ENCODE measurements at places on chromosomes 1 and 21.

DNA sequence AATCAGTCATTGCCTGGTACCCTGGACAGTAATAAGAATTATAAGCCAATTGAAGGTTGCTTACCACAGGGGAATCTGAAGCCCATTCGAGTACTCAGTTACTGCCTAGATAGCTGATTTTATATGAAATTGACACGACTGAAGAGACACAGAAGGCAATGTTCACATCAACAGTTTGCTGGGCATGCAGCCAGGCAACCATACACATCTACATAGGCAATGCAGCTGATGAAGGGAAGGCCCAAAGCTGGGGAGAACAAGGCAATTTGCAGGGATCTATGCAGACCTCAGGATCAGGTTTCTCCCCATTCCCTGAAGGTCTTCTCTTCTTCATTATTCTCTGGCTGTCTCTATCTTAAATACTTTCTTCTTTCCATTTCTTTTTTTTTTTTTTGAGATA is 448.7 kb downstream of the PTBP2 start:
- DNase-seq: no peak

DNA sequence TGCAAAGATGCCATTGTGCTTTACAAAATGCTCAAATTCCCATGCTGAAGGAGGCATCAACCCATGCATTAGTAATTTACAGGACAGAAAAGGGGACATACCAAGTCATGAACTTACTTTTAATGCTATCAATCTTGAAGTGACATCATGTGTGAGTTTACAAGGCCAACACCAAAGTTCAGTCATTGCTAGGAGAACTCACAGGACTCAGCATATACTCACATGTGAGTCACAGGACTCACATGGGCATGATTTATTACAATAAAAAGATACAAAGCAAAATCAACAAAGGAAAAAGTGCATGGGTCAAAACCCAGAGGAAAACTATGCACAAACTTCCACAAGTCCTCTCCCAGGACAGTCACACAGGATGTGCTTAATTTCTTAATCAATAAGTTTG is 1656.0 kb downstream of the MRPL39 start:
- no peak for DNase-seq

DNA sequence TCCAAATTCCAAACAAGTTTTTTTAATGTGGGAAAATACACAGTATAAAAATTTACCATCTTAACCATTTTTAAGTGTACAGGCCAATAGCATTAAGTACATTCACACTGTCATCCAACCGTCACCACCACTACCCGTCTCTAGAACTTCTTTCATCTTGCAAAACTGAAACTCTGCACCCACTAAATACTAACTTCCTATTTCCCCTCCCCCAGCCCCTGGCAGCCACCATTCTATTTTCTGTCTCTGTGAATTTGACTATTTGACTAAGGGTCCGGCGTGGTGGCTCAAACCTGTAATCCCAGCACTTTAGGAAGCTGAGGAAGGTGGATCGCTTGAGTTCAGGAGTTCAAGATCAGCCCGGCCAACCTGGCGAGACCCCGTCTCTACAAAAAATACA is 36.1 kb downstream of the CLSTN1 start:
- no peak for DNase-seq

DNA sequence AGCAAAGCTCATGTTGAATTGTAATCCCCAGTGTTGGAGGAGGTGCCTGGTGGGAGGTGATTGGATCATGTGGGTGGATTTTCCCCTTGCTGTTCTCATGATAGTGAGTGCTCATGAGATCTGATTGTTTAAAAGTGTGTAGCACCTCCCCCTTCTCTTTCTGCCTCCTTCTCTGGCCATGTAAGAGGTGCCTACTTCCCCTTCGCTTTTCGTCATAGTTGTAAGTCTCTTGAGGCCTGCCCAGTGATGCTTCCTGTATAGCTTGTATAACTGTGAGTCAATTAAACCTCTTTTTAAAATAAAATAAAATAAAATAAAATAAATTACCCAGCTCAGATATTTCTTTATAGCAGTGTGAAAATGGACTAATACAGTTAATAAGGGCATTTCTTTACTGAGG is 1025.7 kb downstream of the PLA2G4A start:
- DNase-seq: no peak

GRCh38 chr1:208256091-208256490 is 11.9 kb upstream of the PLXNA2 start:
- no peak for DNase-seq

DNA sequence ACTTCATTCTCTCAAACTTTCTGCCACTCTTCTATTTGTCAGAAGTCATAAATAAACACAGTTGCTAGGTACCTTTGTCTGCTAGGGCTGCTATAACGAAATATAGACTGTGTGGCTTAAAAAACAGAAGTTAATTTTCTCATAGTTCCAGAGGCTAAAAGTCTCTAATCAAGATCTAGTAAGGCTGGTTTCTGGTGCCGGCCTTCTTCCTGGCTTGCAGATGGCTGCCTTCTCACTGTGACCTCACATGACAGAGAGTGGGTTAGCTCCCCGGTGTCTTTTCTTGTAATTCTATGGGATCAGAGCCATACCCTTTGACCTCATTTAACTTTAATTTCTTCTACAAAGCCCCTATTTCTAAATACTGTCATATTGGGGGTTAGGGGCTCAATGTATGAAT is 5.9 kb downstream of the PDC start:
- DNase-seq: no peak

DNA sequence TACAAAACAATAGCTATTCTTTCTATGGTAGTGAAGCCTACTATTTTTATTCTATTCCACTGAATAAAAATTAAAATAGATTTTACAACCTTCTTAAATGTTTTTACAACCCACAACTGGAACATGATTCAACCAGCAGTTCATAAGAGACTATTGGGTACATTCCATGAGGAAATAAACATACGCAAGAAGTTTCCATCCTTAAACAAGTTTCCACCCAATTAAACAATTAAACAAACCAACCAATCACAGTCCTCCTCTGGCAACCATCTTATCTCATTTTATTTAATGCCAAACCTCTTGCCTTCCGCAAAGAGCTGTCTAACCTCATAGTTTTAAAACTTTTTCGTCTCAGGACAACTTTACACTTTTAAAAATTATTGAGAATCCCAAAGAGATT is 239.0 kb downstream of the RGS7 start:
- DNase-seq: no peak

DNA sequence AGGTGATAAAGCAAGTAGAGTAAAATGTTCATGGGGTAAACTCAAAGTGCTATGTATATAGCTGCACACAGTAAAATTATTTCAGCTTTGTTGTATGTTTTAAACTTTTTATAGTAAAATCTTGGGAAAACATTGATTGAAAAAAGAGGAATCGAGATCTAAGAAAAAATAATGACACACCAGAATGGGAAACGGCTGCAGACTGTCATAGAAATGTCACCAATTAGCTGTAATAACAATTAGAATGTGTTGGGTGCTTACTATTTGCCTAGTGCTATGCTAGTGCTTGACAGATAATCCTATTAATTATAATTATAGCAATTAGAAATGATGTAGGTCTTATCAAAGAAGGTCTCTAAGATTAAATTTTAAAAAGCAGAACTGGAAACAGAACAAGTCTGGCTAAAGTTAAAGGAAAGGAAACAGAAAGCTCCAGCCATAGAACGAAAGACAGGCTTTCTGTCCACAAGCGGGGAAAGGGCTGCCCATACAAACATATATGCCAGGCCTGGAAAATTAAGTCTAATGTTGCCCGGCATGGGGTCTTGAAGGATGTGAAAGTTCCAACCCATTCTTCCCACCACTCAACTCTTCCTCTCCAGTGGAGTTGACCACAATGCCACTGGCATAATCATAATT is 5.0 kb downstream of the PCNX2 start:
- DNase-seq: no peak

- no peak for DNase-seq
These were observed 1.8 kb upstream of the FNDC10 start for GRCh38 chr1:1601564-1602303.

DNA sequence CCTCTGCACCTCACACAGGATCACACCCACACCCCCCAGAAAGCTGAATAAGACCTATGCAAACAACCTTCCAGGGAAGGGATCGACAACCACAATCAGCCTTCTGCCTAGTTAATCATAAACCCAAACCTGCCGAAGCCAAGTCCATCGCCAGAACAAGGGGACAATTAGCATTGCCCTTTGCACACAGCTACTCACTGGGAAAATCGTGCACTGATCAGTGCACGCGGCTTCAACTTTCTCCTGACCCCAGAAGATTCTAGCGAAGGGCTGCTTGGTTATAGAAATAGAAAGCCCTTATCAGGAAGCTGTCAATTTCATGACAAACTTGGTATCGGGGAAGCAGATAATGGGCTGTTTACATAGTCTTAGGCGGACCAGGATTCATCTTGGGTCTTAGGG is 29.5 kb downstream of the RUNX1 start:
- no peak for DNase-seq

DNA sequence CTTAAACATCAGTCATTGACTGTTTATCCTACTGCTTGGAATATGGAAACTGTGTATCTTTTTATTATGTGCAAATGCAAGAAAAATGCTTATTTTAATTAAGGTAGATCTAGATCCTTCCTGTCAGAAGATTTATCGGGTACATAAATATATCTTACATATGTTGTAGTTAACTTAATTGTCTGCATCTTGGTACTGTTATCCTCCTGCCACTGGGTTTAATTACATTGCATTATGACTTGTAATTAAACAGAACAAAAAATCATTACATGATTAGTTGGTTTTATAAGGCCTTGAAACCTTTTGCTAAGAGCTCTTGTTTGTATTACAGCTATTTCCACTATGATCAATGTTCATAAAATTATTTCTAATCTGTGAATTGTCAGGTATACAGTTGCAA is 211.2 kb downstream of the PTGER3 start:
- DNase-seq: no peak

GRCh38 chr1:244074559-244075171 is 23.6 kb downstream of the ZBTB18 start:
- no peak for DNase-seq

GRCh38 chr1:54834007-54834541 is 33.0 kb upstream of the TTC22 start:
- no peak for DNase-seq

GRCh38 chr21:26437326-26438009 is 135.6 kb downstream of the CYYR1 start:
- DNase-seq: no peak

DNA sequence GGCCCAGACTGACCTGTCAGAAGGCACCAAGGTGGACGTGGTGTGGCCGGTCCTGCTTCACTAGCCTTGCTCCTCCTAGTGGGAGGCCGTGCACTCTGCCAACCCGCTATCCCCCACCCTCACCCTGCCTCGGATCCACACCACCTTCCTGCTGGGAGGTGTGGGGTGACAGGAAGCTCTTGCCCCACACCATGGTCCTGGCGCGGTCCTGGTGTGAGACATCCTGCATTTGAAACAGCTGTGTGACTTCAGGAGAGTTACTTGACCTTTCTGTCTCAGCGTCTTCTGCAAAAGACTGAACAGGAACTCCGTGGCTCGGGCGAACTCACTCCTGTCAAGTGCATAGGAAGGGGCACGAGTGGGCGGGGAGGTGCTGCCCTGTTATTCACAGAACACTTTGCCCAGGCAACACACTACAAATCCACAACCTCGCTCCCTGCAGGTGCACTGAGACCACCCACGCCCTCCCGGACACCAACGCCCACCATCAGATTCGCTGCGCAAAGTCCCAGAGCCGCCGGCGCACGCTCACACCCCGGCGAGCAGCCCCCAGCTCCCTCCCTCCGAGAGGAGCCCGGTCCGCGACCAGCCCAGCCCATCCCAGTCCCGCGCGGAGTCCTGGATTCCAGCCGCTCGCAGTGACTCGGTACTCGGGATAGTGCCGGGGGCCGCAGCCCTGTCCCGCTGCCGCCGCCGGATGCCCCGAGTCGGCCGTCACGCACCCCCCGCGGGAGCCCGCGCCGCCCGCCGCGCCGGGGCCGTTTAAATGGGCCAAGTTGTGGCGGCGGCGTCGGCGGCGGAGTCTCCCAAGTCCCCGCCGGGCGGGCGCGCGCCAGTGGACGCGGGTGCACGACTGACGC is at the start of gene SAMD11:
SAMD11 (plus strand) TSS at position 793 of the 860 bp plus-strand sequence. CDS start 509 bp downstream, outside the sequence.
- DNase-seq: peak; percentile 73

DNA sequence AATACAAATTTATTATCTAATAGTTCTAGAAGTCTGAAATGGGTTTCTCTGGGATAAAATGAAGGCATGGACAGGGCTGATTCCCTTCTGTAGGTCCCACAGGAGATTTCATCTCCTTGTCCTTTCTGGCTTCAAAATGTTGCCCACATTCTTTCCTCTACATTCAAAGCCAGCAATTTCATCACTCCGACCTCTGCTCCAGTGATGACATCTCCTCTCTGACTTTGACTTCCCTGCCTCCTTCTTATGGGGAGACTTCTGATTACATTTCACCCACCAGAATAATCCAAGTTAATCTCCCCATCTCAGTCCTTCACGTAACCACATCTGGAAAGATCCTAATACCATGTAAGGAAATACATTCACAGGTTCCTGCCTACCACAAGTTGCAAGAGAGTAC is 358.0 kb upstream of the C1orf87 start:
- no peak for DNase-seq

- DNase-seq: no peak
These were observed 1542.6 kb downstream of the PLA2G4A start for GRCh38 chr1:188371295-188371806.

GRCh38 chr21:22536509-22536908 is 1538.3 kb downstream of the NCAM2 start:
- no peak for DNase-seq

- DNase-seq: no peak
These were observed 75.1 kb downstream of the UCHL5 start for GRCh38 chr1:192984080-192984479.

GRCh38 chr1:56797065-56797685 is 22.0 kb downstream of the FYB2 start:
- peak; percentile 48 for DNase-seq

DNA sequence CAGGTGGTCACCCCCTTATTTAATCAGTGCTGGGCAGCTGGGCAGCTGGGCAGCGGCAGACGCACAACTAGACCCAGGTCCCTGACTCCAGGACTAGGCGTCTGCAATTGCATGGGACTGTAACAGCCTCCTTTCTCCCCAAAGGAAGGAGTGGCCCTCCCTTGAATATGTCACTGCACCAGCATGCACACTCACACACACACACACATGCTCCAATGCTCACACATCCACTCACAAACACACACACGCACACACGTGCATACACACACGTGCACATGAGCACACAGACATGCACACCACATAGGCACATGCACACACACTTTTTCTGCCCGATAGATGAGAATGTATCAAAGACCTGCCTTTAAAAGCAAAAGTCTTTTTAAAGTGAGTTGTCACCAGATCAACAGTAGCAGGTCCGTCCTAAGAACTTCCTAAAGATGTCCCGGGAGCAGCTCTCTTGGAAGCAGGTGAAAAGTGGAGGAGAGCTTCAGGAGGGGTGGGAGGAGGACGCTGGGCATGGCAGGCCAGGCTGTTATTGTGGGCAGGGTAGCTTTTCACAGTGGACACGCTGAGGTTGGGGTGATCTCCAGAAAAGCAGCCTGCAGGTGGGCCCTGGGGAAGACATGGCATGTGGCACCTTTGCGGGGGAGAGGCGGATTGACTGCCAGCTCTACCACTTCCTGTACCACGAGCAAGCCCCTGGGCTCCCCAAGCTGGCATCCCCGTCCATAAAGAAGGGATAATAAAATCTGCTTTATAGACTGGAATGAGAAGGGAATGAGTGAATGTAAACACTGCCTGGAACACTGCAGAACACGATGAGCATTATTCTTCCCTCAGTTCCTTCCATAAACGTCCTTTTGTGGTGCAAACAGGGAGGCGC is 1.7 kb downstream of the PDE9A start:
- DNase-seq: peak; percentile 34
